Upper lobe of right lung (tissue), 1 donor: ENCODE measurements at places on chromosomes 7 and 10. TPM values are rescaled to one million over a fixed set of nuclear protein-coding genes. Genes with fewer than 3 reads are reported as not detected.

The OR2A42 gene
- total RNA-seq: not detected

The CLRN3 gene
- total RNA-seq: not detected

The TMEM196 gene
- total RNA-seq: not detected

GRCh38 chr7:155507576-155507975 lies 38.8 kb downstream of the CNPY1 start:
- peaks cover 7% of the 10 kb centered on the region for H3K4me1 ChIP-seq
- H3K27me3 ChIP-seq: peaks cover 96% of the 10 kb centered on the region
- H3K4me3 ChIP-seq: no peak overlapping the region

- H3K27ac ChIP-seq: no peak overlapping the region
- no peaks in the 10 kb centered on the region for H3K4me1 ChIP-seq
- H3K27me3 ChIP-seq: no peaks in the 10 kb centered on the region
- H3K4me3 ChIP-seq: no peak overlapping the region
- no peaks in the 10 kb centered on the region for H3K36me3 ChIP-seq
Measured at GRCh38 chr7:65216469-65216868, 157.2 kb upstream of the ZNF92 start.

- peaks cover 8% of the 10 kb centered on the region for H3K36me3 ChIP-seq
- H3K27ac ChIP-seq: no peak overlapping the region
- no peak overlapping the region for H3K4me3 ChIP-seq
- no peaks in the 10 kb centered on the region for H3K27me3 ChIP-seq
Measured at GRCh38 chr10:7205656-7206055, 205.2 kb downstream of the SFMBT2 start.

GRCh38 chr10:78424723-78425122 lies 391.1 kb downstream of the RPS24 start:
- DNase-seq: no peak
- no peak overlapping the region for H3K27ac ChIP-seq
- no peaks in the 10 kb centered on the region for H3K36me3 ChIP-seq
- H3K4me1 ChIP-seq: peaks cover 5% of the 10 kb centered on the region
- no peaks in the 10 kb centered on the region for H3K27me3 ChIP-seq

DNA sequence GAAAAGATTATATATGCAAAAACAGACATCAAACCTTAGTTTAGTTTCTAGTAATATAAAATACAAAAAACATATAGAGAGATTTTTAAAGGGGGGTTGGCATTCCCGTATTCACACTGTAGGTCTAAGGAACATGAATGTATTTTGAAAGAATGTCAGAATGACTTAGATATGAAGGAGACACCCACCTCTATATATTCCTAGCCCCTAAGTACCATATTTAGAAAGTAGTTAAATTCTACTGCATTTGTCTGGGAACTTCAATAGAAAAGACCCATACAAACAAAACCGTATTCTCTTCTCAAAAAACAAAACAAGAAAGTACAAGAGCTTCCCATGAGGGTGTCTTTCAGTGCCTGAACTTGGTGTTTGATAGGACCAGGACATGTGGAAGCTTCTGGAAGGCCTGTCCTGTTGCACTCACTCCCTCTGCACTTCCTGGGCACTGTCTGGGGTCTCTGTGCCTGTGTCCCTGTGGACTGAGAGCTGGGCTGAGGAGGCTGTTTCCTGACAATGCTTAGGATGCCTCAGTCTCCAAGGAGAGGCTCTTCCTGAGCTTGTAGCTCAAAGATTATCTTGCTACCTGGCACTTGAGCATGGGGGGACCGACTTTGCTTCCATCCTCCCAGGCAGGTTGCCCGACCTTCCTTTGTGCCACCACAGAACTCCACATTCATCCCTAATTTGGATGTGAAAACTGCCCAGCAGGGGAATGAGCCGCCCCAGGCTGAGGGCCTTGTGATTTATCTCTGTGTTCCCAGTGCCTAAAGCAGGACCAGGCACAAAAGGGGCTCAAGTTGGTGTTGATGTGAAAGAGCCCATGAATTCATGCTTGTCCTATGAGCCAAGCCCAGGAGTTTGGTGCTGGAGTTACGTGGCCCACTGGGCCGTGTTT lies 44.4 kb upstream of the KLF6 start:
- H3K36me3 ChIP-seq: no peaks in the 10 kb centered on the region
- H3K4me3 ChIP-seq: peak overlapping the region; percentile 50
- peaks cover 15% of the 10 kb centered on the region for H3K4me1 ChIP-seq
- DNase-seq: no peak

DNA sequence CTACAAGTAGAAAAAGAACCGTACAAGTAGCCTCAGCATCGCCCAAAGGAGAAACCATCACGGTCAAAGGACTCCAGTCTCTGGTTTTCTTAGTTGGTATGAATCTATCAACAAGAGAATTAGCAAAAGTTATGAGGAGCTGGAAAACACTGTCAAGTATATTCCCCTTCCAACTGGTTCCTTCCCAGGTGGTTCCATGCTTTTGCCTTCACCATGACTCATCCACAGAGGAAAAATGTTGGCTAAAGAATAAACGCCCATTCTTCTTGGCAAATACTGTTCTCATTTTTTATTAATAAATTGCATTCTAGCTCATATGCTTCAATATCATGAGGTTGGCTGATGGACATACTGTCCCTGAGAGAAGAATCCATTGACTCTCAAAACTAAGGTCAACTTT lies 6.4 kb downstream of the ELMO1 start:
- H3K4me3 ChIP-seq: no peak overlapping the region
- H3K27ac ChIP-seq: peak overlapping the region; percentile 77
- no peaks in the 10 kb centered on the region for H3K27me3 ChIP-seq
- peaks cover 62% of the 10 kb centered on the region for H3K4me1 ChIP-seq
- DNase-seq: no peak
- H3K36me3 ChIP-seq: no peaks in the 10 kb centered on the region

- no peak overlapping the region for H3K27ac ChIP-seq
- H3K36me3 ChIP-seq: no peaks in the 10 kb centered on the region
- H3K4me3 ChIP-seq: no peak overlapping the region
- no peaks in the 10 kb centered on the region for H3K27me3 ChIP-seq
- no peak for DNase-seq
Measured at GRCh38 chr10:7188456-7189050, 222.3 kb downstream of the SFMBT2 start.

- no peak for DNase-seq
- H3K4me1 ChIP-seq: no peaks in the 10 kb centered on the region
- no peak overlapping the region for H3K4me3 ChIP-seq
- H3K36me3 ChIP-seq: no peaks in the 10 kb centered on the region
- no peaks in the 10 kb centered on the region for H3K27me3 ChIP-seq
- H3K27ac ChIP-seq: no peak overlapping the region
Measured at GRCh38 chr10:65907199-65907712, 1018.6 kb upstream of the LRRTM3 start.

DNA sequence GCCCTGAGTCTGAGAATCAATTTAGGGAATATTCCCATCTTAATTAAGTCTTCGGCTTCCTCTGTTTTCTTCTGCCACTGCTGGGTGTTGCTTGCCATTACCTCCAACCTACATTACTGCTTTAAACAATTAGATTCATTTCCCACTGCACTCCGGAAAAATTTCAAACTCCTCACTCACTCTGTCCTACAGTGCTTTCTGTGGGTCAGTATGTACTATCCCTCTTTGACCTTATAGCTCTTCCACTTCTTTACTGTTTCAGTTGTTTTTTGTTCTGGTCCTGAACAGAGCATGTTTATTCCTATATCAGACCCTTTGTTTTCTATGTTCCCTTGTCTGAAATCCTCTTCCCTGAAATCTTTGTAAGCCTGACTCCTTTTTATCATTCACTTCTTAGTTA lies 160.6 kb downstream of the MAGI2 start:
- DNase-seq: no peak
- no peak overlapping the region for H3K27ac ChIP-seq
- H3K27me3 ChIP-seq: no peaks in the 10 kb centered on the region
- H3K4me3 ChIP-seq: no peak overlapping the region
- H3K4me1 ChIP-seq: no peaks in the 10 kb centered on the region

- DNase-seq: no peak
- peak overlapping the region; percentile 24 for H3K27ac ChIP-seq
- H3K36me3 ChIP-seq: no peaks in the 10 kb centered on the region
- no peaks in the 10 kb centered on the region for H3K4me1 ChIP-seq
- no peaks in the 10 kb centered on the region for H3K27me3 ChIP-seq
- no peak overlapping the region for H3K4me3 ChIP-seq
Measured at GRCh38 chr10:116771101-116771958, 29.0 kb upstream of the HSPA12A start.

- H3K4me3 ChIP-seq: no peak overlapping the region
- no peak overlapping the region for H3K27ac ChIP-seq
Measured at GRCh38 chr7:34453150-34453549, 204.9 kb upstream of the NPSR1 start.

DNA sequence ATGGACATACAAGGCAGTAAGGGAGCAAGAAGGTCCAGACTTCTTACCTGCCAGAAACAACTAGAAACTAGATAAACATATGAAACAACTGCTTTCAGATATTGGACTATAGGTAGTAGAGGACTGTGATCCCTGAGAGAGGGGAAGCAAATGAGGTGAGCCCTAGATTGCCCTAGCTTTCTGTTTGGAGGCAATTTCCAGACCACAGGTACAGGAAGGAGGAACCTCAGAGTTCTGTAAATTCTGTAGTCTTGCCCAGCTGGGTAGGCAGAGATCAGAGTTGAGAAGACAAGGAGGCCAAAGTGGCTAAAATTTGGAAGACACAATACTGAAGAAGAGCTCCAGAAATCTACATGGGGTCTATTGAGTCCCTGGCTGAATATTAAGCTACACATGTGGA lies 21.0 kb downstream of the CDK6 start:
- H3K27me3 ChIP-seq: no peaks in the 10 kb centered on the region
- H3K27ac ChIP-seq: no peak overlapping the region

DNA sequence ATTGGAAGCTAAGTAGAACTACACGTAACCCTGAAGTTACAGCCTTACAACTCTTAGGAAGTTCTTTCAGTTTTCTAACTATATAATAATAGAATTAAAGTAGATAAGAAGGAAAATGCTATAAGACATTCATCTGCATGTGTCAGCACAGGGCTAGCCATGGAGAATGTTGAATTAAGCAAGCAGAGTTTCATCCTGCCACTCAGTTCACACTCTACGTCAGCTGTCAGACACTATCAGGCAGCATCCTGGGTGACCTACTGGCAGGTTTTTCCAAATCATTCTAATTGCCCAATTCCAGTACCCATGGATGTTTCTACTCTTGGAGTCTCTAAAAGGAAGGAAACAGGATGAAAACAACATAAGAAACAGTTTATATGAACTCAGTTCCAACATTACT lies 45.0 kb upstream of the LRRTM3 start:
- no peak overlapping the region for H3K27ac ChIP-seq
- no peaks in the 10 kb centered on the region for H3K27me3 ChIP-seq
- no peaks in the 10 kb centered on the region for H3K36me3 ChIP-seq
- H3K4me3 ChIP-seq: no peak overlapping the region

DNA sequence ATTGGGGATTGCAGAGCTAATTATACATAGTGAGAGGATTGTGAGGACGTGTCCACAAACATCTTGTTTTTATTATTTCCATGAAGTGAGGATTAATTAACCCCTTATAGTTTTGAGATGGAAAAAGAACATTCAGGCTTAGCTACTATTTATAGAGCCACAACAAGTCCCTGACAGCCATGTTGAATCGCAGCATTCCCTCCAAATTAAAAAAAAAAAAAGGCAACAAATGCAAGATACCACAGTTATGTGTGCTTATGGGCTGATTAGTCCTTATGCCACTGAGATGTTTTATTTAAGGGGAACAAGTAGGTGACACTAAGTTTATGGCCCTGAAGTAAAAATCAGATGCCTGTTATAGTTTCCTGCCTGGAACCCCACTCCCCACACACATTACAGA lies 350.3 kb downstream of the GPAM start:
- no peak for DNase-seq
- H3K36me3 ChIP-seq: no peaks in the 10 kb centered on the region
- no peaks in the 10 kb centered on the region for H3K27me3 ChIP-seq
- H3K4me1 ChIP-seq: no peaks in the 10 kb centered on the region
- H3K4me3 ChIP-seq: no peak overlapping the region
- no peak overlapping the region for H3K27ac ChIP-seq

DNA sequence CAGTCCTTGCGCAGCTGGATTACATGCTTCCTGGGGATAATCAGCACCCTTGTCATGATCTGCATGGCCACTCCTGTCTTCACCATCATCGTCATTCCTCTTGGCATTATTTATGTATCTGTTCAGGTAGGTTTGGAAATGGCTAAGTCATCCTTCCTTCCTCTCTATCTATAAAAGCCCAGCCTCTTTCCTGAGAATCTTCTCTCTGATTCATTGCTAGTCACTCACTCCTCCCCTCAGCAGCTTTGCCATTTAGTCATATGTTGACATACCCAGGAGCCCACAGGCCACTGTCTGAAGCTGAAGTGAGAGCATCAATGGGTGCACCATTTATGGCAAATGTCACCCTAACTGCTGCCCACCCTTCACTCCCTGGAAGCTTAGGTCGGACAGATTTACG lies 52.0 kb downstream of the ABCC2 start:
- H3K4me1 ChIP-seq: no peaks in the 10 kb centered on the region
- no peaks in the 10 kb centered on the region for H3K36me3 ChIP-seq
- H3K4me3 ChIP-seq: no peak overlapping the region
- no peak overlapping the region for H3K27ac ChIP-seq

- DNase-seq: no peak
- no peaks in the 10 kb centered on the region for H3K36me3 ChIP-seq
- peaks cover 71% of the 10 kb centered on the region for H3K4me1 ChIP-seq
Measured at GRCh38 chr10:69337296-69338132, 59.2 kb downstream of the HK1 start.

DNA sequence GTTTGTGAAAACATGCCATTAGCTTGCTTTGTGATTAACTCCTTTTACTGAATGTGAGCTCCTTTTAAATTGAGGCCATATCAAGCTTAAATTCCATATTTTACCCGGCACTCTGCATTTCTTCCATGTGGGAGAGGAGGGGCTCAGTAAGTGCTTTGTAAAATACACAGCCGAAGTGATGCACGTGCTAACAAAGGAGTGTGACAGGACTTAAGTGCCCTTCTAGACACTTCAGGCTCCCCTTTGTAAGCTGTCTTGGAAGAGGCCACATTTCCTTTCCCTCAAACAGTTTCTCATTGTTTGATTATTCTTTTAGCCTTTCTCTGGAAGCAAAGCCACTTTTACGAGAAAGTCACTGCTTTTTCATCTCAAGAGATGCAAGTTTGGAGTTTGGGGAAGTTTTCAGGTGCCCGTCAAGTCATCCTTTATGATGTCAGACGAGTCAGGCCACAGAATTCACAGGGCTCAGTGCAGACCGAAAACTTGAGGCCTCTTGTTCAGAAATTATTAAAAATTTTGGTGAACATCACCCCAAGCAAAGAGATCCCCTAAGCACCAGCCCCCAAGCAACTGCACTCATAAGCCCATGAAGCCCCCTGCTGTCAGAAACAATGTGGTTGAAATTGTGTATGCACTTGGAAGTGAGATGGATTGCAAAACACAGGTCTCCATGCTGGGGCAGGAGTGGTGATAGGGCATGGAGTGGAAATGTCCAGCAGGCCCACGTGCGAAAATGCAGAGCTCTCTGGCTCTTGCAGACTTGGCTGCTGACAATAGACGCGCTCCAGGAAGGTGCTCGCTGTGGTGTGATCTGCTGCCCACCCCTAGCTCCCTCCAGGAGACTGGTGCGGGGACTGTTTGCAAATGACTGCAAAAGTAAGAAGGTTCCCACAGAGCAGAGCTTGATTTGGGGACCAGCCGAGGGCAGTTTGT lies 11.5 kb downstream of the IKZF1 start:
- H3K36me3 ChIP-seq: no peaks in the 10 kb centered on the region
- H3K4me3 ChIP-seq: no peak overlapping the region
- H3K4me1 ChIP-seq: peaks cover 2% of the 10 kb centered on the region
- H3K27me3 ChIP-seq: no peaks in the 10 kb centered on the region
- H3K27ac ChIP-seq: peak overlapping the region; percentile 37
